Vagina (tissue), 2 donors: ENCODE measurements at places on chromosomes 3 and 15.

DNA sequence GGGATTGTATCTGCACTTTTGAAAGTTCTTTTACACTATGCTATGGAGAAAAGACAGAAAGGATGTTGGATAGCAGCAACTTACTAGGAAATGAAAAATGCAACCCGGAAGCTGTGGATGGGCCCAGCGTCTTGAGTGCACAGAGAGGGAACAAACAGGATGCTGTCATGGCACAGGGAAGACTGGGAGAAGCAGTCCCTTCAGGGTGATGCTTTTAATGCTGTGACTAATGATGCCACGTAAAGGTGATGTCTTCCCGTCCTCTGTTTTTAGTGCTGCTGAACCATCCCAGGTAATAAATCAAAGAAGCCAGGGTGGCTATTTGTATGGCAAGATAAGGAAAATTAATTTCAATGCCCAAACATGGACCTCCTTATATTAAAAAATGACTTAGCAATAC, 437.6 kb downstream of the FOXP1 start:
- peaks cover 8% of the 10 kb centered on the region for H3K4me1 ChIP-seq
- no peak overlapping the region for H3K27ac ChIP-seq
- H3K4me3 ChIP-seq, result no peak overlapping the region

GRCh38 chr15:68593341-68593740, 14.5 kb downstream of the CORO2B start:
- no peaks in the 10 kb centered on the region for H3K36me3 ChIP-seq
- no peak overlapping the region for H3K4me3 ChIP-seq
- peaks cover 8% of the 10 kb centered on the region for H3K4me1 ChIP-seq
- no peak overlapping the region for H3K27ac ChIP-seq

GRCh38 chr15:53837263-53837662, 77.8 kb upstream of the WDR72 start:
- no peak for DNase-seq
- no peak overlapping the region for H3K27ac ChIP-seq
- H3K27me3 ChIP-seq, result no peaks in the 10 kb centered on the region
- H3K4me3 ChIP-seq, result no peak overlapping the region
- H3K4me1 ChIP-seq, result no peaks in the 10 kb centered on the region
- no peaks in the 10 kb centered on the region for H3K36me3 ChIP-seq

DNA sequence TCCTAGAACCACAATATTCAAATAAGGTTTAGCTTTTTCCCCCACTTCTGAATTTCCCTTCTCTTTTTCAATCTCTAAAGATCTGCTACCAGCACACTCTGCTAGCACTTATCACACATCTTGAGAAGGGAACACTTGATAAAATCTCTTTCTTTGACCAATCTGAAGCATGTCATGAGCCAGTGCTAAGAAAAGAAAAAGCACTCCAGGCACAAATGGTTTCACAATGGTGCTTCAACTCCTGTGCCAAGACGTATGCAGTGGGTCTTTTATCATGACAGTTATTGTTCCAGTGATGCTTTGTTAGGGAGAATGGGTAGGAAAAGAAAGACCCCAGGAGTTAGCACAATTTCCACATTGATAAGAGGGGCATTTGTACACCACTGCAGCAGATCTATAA, 248.4 kb downstream of the ZNF385D start:
- no peak for DNase-seq
- H3K4me3 ChIP-seq, result no peak overlapping the region
- H3K27ac ChIP-seq, result no peak overlapping the region
- H3K36me3 ChIP-seq, result no peaks in the 10 kb centered on the region
- H3K27me3 ChIP-seq, result no peaks in the 10 kb centered on the region
- H3K4me1 ChIP-seq, result no peaks in the 10 kb centered on the region

DNA sequence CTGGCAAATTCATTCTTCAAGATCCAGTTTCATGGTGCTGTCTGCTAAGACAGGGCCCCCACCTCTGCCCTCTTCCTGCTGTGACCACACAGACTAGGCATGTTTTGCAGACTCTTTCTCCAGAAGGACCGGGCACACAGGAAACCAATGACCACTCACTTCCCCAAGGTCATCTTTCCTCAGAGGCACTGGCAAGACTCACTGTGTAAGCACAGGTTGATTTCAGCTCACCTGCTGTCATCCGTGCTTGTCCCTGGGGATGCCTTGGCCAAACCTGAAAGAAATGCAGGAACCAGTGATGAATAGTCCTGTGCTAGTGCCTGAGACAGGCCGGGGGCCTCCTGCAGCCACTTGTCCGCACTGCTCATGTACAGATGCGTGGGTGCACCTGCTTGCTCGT, 33.5 kb downstream of the ALS2CL start:
- H3K27ac ChIP-seq, result no peak overlapping the region
- no peaks in the 10 kb centered on the region for H3K36me3 ChIP-seq

GRCh38 chr15:66101715-66102395, 151.7 kb downstream of the MEGF11 start:
- H3K4me1 ChIP-seq, result no peaks in the 10 kb centered on the region
- no peak overlapping the region for H3K27ac ChIP-seq
- DNase-seq, result no peak
- no peak overlapping the region for H3K4me3 ChIP-seq

GRCh38 chr3:197787412-197787811, 3.6 kb upstream of the LRCH3 start:
- H3K4me1 ChIP-seq, result peaks cover 6% of the 10 kb centered on the region
- H3K27me3 ChIP-seq, result no peaks in the 10 kb centered on the region
- H3K4me3 ChIP-seq, result no peak overlapping the region
- no peak overlapping the region for H3K27ac ChIP-seq
- H3K36me3 ChIP-seq, result peaks cover 16% of the 10 kb centered on the region
- no peak for DNase-seq

DNA sequence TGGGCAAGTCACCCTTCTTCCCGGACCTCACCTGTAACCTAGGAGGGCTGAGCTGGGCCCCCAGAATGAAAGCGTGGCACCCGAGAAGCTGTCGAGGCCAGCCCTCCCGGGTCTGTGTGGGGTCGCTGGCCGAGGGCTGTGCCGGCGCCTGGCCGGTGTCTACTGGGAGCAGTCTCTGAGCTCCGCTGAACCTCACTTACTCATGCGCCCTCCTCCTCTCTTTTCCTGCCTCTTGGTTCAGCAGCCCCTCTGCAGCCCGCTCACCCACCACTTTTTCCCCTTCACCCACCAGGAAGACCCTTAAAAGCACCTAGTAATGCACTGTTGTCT, 419 bp downstream of the HYKK start:
- no peaks in the 10 kb centered on the region for H3K36me3 ChIP-seq
- no peaks in the 10 kb centered on the region for H3K27me3 ChIP-seq
- H3K4me3 ChIP-seq, result peak overlapping the region; percentile 93
- no peak for DNase-seq
- H3K4me1 ChIP-seq, result peaks cover 16% of the 10 kb centered on the region
- peak overlapping the region; percentile 72 for H3K27ac ChIP-seq

DNA sequence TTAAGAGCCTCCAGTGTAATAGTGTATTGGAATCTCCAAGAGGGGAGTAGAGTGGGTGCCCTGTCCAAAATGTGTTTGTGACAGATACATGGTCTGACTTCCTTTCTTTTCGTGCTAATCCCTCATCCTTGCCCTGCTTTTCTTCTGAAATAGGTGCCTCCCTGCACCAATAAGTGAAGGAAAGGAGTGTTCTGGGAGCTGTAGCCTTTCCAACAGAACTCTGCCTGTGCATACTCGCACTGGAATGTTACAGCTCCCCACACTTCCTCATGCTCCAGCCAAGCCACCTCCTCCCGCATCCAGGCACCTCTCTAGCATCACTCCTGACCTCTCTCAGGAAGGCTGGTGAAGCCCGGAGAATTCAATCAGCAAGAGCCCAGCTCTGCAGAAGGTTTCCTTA, 478.0 kb downstream of the GABRG3 start:
- H3K27me3 ChIP-seq, result no peaks in the 10 kb centered on the region
- no peak overlapping the region for H3K27ac ChIP-seq
- no peaks in the 10 kb centered on the region for H3K36me3 ChIP-seq
- H3K4me1 ChIP-seq, result no peaks in the 10 kb centered on the region
- H3K4me3 ChIP-seq, result no peak overlapping the region

DNA sequence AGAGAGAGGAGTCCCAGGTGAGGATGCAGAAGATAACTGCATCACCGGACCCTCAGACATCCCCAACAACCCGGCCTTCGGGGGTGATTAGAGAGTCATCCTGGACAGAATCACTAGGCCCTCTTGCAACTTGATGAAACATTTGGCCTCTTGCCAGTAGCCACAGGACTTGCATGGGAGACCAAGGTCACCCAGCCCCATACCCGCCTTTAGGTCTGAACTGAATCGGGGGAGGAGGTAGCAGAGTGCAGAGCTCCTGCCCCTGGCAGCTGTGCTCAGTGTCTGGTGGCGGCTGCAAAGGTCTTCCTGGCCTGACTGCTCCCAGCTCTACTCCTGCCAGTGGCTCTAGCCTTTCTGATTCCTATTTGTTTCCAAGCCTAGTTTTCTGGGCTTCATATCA, 12.4 kb downstream of the PIF1 start:
- H3K36me3 ChIP-seq, result no peaks in the 10 kb centered on the region
- no peak for DNase-seq
- H3K4me3 ChIP-seq, result no peak overlapping the region
- H3K27me3 ChIP-seq, result no peaks in the 10 kb centered on the region
- H3K4me1 ChIP-seq, result peaks cover 5% of the 10 kb centered on the region

DNA sequence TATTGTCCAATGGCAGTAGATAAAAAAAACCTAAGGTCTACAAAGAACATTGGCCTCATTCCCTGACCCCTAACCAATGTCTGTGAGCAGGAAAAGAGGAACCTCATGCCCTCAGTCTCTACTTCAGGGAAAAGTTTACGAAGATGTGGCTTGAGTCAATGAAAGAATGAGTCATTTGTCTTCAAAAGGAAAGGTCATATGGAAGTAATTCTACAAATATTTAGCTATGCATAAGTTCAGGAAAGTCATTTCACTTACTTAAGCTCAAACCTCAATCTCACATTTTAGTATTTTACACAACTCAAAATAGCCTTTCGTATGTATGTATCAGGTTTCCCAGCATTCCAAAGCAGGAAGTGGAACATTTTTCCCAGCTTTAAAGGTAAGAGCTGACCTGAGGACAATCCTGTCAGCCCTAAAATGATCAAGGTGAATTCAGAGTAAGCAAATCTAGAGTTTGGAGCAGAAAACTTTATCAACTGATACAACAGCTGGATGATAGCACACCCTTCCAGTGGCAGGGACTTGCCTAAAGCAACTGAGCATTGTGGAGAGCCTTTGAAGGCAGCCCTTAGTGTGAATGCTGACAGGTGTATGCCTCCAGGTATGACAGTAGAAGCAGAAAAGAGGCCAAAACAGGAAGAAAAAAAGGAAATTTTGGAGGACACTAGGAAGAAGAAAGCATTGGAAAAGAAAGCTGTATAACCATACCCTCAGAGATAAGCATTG, 53.9 kb upstream of the ACKR4 start:
- H3K4me1 ChIP-seq, result peaks cover 13% of the 10 kb centered on the region
- H3K36me3 ChIP-seq, result peaks cover 29% of the 10 kb centered on the region
- H3K4me3 ChIP-seq, result no peak overlapping the region
- DNase-seq, result no peak

DNA sequence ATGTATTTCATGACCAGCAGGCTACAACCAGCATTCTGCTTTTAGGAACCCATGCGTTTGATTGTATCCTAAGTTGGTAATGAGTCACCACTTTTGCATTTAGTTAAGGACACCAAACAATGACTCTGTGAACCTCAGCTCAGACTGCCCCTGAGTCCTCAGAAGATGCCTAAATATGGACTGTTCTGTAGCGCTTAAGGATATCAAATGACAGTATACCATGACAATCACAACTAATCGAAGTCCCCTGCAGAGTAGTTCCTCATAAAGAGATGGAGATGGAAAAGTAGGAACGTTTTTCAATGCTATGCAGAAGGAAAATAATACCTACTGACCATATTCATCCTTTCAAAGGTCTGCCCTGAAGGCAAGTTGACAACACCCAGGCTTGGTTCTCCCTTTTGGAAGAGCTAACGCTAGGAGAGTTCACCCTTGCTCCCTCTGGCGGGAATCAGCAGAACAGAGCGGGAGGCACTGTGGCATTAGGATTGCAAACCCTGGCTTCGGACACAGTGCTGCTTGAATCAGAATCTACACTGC, 508.6 kb downstream of the FHIT start:
- H3K4me3 ChIP-seq, result no peak overlapping the region
- H3K27ac ChIP-seq, result no peak overlapping the region
- H3K4me1 ChIP-seq, result no peaks in the 10 kb centered on the region
- H3K36me3 ChIP-seq, result no peaks in the 10 kb centered on the region
- H3K27me3 ChIP-seq, result no peaks in the 10 kb centered on the region

GRCh38 chr15:29883126-29883525, 60.9 kb upstream of the TJP1 start:
- H3K27ac ChIP-seq, result no peak overlapping the region
- no peak overlapping the region for H3K4me3 ChIP-seq
- no peaks in the 10 kb centered on the region for H3K4me1 ChIP-seq
- H3K27me3 ChIP-seq, result no peaks in the 10 kb centered on the region
- no peaks in the 10 kb centered on the region for H3K36me3 ChIP-seq

GRCh38 chr15:35293353-35294130, 208.4 kb upstream of the NANOGP8 start:
- H3K4me3 ChIP-seq, result no peak overlapping the region
- no peaks in the 10 kb centered on the region for H3K36me3 ChIP-seq
- no peak overlapping the region for H3K27ac ChIP-seq
- H3K4me1 ChIP-seq, result no peaks in the 10 kb centered on the region
- no peaks in the 10 kb centered on the region for H3K27me3 ChIP-seq

DNA sequence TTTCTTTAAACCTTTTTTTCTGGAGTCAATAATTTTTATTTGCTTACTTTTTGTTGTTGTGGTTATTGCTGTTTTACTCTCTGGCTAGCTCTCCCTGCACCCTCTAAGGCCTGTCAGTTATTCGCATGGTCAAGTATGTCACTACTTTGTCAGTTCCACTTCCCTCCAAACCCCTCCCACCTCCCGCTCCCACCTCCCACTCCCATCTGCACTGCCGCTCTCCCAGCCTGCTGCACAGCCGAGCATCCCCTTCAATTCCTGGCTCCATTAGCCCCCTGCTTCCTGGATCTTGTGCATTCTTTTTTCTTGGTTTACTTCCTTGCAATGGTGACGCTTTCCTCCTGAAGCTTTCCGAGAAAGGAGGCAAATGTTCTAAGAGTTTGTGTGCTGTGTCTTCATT, 218.0 kb downstream of the XXYLT1 start:
- no peaks in the 10 kb centered on the region for H3K27me3 ChIP-seq
- no peaks in the 10 kb centered on the region for H3K4me1 ChIP-seq
- no peak overlapping the region for H3K4me3 ChIP-seq
- no peak overlapping the region for H3K27ac ChIP-seq
- DNase-seq, result no peak

DNA sequence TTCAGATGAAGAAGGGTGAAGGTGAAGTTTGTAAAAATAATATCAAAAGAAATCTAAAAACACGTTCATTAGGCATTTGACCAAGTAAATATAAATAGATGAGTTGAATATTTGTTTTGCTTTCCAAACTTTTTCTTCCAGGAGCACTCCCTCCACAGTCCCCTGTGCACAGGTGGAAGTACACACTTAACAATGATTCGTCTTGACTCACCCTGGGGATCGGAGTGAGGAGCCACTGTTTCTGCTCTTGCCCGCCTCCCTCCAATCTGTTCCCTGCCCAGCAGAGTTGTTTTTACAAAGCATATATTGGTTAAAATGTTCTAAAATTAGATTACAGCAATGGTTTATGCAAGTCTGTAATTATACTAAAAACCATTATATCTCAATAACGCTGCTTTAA, 175.1 kb downstream of the PTPRG start:
- H3K4me1 ChIP-seq, result peaks cover 30% of the 10 kb centered on the region
- H3K27ac ChIP-seq, result no peak overlapping the region
- DNase-seq, result no peak
- H3K4me3 ChIP-seq, result no peak overlapping the region

- H3K4me1 ChIP-seq, result no peaks in the 10 kb centered on the region
- no peak overlapping the region for H3K4me3 ChIP-seq
- H3K27me3 ChIP-seq, result no peaks in the 10 kb centered on the region
Observed at GRCh38 chr15:25525741-25526140, 86.9 kb upstream of the UBE3A start.

- no peaks in the 10 kb centered on the region for H3K27me3 ChIP-seq
- no peak for DNase-seq
- no peaks in the 10 kb centered on the region for H3K4me1 ChIP-seq
- H3K4me3 ChIP-seq, result no peak overlapping the region
- H3K27ac ChIP-seq, result no peak overlapping the region
Observed at GRCh38 chr3:117630469-117630868, 920.9 kb downstream of the TUSC7 start.
